ENCODE measurements at places on chromosomes 6 and 20. TPM values are rescaled to one million over a fixed set of nuclear protein-coding genes. Genes with fewer than 3 reads are reported as not detected.

The SAPCD1 gene
- total RNA-seq = not detected

The AKAP12 gene
- 53.9 TPM for total RNA-seq

DNA sequence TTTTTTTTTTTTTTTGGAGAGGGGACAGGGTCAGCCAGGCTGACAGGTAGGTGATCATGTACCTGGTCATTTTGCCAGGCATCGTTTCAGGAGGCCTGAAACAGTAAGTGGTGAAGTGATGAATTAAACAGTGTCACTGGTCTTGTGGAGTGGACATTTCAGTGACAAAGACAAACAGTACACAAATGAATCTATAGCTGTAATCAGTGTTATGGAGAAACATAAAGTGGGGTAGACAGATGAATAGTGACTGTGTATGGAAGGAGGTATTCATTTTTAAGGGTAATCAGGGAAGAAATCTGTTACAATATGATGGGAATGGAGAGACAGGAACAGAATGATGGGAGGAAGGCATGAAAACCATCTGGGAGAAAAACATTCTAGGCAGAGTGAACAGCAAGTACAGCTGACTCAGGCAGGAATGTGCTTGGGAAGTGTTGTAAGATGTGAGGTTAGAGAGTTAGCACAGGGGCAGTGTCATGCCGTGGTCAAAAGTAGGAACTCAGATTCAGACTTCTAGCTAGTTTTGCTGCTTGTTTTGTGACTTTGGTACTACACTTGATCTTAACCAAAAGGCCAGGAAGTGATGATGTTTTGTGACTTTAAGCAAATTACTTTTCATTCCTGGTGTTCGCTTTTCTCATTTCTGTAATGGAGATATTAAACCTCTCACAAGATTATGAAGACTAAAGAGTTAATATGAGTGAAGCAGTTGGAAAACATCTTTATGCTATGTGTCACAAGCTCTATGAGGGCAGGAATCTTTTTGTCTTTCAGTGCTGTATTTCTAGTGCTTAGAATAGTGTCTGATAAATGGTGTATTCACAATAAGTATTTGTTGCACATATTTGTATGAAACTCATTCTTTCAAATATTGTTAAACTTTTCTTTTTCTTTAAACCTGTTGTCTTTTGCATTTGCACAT lies 43.4 kb downstream of the QKI start:
- H3K4me1 ChIP-seq = peaks cover 3% of the 10 kb centered on the region
- no peaks in the 10 kb centered on the region for H3K36me3 ChIP-seq

The TMEM74B gene
- total RNA-seq = not detected

The TRIM15 gene
- not detected for total RNA-seq
